ENCODE measurements at places on chromosomes 12 and 14.

- no peak for DNase-seq
Measured at GRCh38 chr12:33265033-33265731, 174.4 kb downstream of the SYT10 start.

DNA sequence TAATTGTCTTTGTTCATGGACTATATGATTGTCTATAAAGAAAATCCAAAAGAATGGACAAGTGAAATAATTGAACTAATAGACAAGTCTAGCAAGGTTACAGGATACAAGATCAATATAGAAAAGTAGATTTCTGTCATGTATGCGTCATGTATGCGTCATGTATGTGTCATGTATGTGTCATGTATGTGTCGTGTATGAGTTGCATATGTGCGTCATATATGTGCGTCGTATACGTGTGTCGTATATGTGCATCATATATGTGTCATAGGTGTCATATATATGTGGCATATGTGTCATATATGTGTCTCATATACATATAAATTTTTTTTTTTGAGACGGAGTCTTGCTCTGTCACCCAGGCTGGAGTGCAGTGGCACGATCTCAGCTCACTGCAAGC is 516.8 kb downstream of the NOVA1 start:
- DNase-seq, result no peak

- DNase-seq, result no peak
Measured at GRCh38 chr12:101642115-101643067, 47.6 kb downstream of the MYBPC1 start.

DNA sequence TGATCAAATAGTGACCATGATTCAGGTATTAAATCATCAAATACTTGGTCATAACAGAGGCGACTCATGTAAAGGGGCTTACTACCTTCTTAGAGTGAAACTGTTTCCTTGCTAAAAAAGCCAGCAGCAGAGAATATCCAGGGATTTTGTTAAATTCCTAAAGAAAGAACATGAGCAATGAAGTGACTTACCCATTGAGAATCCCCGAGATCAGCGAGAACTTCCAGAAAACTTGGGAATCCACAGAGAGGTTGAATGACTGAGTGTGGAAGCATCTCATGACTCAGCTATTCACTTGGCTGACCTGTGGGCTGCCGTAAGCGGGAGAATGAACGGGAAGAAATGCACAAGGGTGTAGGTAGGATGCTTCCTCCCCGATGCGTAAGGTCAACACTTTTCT is 85.3 kb upstream of the KCNA1 start:
- no peak for DNase-seq

DNA sequence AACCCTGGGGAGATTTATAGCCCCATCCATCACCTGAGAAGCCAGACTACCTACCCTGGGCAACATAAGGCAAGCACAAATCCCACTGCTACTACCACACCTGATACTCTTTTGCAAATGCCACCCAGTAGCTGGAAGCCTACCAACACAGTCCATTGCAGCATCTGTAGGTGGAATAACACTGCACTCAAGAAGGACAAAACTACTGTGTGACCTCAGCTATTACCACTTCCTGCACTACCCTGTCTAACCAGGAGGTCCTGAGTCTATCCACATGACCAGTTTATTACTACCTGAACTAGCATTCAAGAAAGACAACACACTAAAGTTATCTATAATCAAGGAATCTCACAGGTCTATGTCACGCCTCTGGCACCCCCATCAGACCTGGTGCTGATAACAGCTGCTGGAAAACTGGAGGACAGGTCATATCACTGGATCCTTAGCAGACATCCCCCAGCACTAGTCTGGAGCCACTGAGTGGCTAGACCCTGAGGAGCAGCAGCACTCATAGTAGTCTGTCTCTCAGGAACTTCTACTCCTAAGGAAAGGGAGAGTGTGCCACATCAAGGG is 2.9 kb upstream of the CLEC1A start:
- DNase-seq, result no peak

- no peak for DNase-seq
Measured at GRCh38 chr12:97006585-97006984, 99.5 kb downstream of the NEDD1 start.

DNA sequence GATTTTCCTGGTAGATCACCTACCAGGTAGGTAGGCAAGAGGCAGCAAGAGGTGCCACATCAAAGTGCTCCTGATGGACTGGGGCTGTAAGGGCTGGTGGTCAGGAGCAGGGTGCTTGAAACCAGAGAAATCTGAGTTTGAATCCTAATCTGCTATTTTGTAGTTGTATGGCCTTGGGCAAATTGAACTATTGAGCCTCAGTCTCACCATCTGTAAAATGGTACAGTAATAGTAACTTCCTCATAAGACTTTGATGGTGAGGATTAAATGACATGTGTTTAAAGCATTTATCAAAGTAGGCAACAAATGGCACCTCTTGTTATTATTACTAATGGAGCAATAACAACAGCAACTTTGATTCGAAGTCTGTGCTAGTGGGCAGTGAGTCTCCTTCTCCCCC is 32.0 kb downstream of the JDP2 start:
- DNase-seq, result no peak

DNA sequence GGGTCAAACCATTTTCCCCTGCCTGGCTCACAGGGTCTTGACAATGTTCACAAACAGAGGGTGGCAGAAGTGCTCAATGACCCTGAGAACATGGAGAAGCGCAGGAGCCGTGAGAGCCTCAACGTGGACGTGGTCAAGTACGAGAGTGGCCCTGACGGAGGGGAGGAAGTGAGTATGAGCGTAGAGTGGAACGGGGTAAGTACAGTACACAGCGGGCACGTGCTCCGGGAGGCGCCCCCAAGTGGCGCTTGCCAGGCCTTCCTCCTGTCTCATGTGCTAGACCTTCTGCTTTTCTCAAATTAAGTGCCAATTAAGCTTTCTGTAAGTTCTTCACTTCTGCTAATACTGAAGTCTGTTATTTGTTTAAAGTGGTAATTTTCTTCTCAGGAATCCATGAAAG is 35.9 kb downstream of the XRCC3 start:
- peak; percentile 72 for DNase-seq

DNA sequence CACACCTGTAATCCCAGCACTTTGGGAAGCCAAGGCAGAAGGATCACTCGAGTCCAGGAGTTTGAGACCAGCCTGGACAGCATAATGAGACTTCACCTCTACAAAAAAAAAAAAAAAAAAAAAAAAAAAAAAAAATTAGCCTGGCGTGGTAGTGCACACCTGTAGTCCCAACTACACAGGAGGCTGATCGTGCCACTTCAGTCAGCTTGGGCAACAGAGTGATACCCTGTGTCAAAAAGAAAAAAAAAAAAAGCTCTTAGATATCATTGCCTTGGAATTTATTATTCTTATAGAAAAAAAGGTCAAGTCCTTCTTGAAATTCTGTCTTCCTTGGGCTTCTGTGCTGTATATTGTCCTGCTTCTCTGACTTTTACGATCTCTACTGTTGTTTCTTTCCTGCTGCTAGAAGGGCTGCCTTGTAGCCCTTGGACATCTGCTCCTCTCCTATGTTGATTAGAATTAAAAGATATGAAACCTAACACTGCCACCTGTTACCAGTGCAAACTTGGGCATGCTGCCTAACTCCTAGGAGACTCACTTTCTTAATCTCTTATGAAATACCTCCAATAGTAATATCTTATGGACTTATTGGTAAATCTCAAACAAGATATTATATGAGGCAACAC is 5.7 kb downstream of the TMEM19 start:
- DNase-seq, result peak; percentile 51

DNA sequence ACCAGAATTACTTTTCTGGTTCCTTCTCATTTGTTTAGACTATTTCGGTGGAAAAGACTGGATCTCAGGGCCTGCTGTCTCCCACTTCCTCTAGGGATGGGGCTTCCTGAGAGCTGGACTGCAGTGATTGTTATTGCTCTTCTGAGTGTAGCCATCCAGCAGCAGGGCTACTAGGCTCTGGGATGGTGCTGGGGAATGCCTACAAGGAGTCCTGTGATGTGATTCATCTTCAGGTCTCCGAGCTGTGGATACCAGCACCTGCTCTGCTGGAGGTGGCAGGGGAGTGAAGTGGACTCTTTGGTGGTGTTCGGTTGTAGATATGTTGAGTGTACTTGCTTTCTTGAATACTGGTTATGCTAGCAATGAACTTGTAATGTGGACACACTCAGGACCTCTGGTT is 42.7 kb downstream of the AEBP2 start:
- DNase-seq, result no peak

GRCh38 chr14:70664698-70665447 is 23.2 kb downstream of the TTC9 start:
- DNase-seq, result no peak

DNA sequence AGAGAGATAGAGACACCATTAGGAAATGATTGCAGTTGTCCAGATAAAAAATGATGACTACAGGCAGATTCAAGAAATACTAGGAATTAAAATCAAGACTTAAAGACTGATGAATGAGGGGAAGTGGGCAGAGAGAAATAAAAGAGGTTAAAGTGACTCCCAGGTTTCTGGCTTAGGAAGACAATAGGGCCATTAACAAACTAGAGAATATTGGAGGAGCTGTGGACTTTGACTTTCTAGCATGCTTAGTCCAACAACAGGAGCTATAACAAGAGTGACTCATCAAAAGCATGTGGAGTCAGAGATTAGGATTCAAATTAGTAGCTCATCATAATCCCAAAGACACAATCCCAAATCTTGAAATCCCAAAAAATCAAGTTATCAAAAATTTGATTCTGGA is 101.5 kb downstream of the BMP4 start:
- DNase-seq, result no peak

GRCh38 chr12:48015954-48016353 is 11.7 kb upstream of the COL2A1 start:
- no peak for DNase-seq

DNA sequence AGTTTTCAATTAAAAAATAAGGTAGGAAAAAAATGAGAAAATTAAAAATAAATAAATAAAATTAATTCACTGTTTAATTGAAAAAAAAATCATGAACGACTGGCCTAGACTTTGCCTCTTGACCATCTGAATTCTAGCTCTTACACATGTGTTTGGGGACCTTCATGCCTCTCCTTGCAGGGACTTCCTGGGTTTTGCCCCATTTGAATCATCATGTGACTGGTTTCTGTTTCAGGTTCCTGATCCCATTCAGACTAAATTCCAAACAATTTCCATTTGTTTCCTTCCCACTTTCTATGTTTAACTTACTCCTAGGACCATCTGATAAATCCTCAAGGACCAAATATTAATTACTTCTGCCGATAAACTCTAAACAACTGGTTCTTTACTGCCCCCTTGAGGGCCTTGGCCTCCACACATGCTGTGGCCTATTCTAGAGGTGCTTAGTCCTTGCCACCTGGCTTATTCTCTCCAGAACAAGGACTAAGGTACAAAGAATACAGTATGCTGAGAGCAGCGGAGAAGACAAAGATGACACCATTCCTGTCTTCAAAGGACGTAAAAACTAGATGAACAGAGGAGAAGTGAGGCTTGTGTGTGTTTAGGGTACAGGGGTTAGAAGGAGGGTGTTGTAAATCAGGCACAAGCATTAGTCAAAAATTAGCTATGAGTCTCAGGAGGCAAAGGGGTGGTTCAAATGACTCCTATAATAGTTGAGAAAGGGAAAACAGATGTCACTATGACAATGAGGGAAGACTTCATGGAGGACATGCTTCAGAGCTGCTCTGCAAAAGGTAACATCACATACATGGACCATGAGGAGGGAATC is 125.8 kb upstream of the AVPR1A start:
- peak; percentile 46 for DNase-seq

GRCh38 chr14:100065111-100065871 is at the start of gene EVL:
TSS of gene EVL (plus strand) at chr14:100065422. CDS start at chr14:100065501, 79 bp downstream.
- DNase-seq, result no peak

DNA sequence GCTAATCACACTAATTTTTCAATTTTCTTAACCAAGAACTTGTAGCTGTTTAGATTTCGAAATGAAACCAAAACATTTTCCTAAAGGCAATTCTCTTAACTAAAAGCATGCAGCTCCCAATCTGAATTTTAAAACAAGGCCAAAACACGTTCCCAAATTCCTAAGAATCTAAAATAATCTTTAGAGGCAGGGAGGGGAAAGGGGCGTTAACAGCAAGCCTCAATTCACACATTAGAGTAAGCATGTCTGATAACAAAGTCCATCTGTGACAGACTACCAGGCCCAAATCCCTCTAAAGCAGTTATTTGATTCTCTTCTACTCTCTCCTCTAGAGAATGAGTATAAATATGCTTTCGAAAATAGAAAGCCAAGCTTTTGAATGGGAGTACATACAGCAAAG is 754 bp downstream of the ATG14 start:
- no peak for DNase-seq

DNA sequence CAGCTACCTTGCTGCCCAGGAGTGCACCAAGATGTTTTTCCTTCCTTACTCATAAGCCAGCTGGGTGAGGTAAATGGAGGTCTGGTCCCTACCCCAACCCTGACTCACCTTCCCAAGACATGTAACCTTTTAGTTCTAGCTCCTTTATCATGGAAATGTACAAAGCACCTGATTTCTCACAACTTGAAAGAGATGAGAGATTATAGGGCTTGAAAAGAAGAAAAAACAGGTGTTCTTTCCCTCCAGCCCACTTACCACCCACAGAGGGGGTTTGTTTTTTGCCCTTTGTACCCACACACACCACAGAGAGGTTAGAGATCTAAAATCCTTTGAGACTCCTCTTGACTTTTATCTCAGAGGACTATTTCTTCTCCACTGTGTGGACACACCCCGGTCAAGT is 21.1 kb downstream of the PLXNC1 start:
- DNase-seq, result no peak

DNA sequence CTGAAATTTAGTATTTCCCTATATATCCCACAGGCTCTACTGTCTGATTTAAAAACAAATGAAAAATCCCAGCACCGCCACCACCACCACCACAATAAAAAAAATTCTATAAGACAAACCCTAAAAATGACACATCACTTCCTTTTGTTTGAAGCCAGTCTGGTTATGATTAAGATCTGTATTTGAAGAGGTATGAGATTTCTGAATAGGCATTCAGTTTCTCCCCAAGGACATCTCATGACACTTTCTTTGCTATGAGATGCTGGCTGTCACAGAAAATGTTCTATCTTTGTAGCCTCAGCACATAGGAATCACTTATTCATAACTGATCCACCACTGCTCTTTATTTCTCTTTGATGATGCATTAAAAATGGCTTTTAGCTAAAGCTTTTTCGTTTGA is 1071.0 kb downstream of the SLC6A15 start:
- DNase-seq, result no peak

- no peak for DNase-seq
Measured at GRCh38 chr12:80946591-80946990, 8.9 kb upstream of the LIN7A start.

- no peak for DNase-seq
Measured at GRCh38 chr14:37466003-37466622, 128.9 kb downstream of the FOXA1 start.

- DNase-seq, result peak; percentile 42
Measured at GRCh38 chr14:72786378-72787350, 107.2 kb downstream of the DPF3 start.

- DNase-seq, result no peak
Measured at GRCh38 chr12:28896421-28896820, 252.7 kb upstream of the FAR2 start.

DNA sequence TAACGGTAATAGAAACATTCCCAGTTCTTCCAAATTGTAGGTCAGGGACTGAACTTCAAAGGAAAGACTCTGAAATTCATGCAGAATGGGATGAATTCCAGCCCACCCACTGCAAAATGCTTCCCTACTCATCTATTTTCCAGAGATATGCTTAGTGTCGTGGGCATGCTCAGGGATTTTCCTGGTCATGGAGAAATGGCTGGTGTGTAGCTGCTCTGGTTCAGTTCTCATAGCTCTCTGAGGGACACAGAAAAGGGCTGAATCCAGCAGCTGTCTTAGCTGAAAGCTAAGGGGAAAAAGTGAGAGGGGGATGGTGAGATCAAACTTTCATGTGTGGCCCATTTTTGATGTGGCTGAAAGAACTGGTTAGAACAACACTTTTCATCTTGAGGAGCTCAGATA is 72.9 kb upstream of the KRAS start:
- no peak for DNase-seq
